ENCODE measurements at places on chromosomes 1 and 21.

DNA sequence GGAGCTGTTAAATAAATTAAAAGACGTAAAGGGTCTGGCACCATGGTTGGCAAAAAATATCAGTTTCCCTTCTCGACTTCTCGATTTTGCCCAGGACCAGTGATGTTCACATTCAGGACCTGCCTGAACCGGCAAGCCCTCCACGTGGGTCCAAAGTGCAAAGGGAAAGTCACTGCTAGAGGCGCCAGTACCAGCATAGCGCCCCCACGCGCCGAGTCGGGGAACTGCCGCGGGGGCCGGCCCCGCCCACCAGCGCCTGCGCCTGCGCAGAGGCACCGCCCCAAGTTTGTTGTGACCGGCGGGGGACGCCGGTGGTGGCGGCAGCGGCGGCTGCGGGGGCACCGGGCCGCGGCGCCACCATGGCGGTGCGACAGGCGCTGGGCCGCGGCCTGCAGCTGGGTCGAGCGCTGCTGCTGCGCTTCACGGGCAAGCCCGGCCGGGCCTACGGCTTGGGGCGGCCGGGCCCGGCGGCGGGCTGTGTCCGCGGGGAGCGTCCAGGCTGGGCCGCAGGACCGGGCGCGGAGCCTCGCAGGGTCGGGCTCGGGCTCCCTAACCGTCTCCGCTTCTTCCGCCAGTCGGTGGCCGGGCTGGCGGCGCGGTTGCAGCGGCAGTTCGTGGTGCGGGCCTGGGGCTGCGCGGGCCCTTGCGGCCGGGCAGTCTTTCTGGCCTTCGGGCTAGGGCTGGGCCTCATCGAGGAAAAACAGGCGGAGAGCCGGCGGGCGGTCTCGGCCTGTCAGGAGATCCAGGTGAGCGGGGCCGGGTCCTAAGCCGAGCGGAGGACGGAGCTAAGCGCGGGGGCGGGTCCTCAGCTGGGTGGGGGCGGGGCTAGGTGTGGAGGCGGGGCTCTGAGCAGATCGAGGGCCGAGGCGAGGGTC is at the start of gene PINK1:
TSS of gene PINK1 (plus strand) at position 269 of the 875 bp plus-strand sequence. CDS start at position 360, 91 bp downstream.
- DNase-seq: peak; percentile 76

DNA sequence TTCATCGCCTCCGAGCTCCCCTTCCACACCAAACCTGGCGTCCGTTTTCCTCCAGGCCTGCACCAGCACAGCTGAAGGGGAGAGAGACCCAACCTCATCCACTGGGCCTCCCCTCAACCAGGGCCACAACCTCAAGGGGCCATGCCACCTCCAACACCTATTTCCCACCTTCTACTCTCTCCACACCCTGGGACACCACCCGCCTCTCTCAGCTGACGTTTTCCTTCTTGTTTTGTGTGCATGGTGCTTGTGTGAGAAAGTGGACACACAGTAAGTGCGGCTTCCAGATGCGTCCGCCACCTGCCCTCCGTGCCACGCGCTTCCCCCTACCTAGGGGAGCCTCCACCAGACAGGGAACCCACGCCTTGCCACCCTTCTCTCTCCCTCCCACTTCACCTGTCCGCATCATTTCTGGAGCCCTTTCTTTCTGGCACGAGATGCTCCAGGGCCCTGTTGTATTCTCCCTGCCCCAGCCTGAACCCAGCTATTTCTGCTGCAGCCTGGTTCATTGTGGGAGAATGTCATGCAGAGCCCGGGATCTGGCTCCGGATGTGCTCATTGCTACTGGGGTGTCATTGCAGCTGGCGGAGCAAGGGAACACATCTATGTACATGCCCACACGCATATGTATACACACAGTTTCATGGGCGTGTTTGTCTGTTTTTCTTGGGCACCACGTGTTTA is 1.3 kb upstream of the GNB1 start:
- DNase-seq: no peak

DNA sequence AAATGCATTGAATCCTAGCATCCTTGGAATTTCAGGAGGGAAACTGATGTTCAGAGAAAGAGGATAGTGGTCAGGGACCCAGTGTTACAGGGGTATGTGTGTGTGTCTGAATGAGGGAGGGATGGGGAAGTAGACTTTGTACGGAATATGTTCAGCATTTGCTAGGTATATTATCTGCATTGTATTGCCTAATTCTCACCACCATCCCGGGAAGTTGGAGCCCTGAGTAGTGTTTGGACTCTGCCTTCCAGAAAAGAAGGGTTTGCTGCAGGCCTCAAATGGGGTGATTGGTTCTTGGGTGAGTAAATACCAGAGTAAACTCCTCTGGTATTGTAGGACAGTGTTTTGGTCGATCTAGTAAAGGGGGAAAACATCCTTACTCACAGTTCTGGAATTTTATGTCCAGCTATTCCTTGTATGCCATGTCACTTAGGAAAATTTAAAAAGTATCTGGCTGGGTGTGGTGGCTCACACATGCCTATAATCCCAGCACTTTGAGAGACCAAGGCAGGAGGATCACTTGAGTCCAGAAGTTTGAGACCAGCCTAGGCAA is 7.1 kb upstream of the ZNF496 start:
- no peak for DNase-seq

DNA sequence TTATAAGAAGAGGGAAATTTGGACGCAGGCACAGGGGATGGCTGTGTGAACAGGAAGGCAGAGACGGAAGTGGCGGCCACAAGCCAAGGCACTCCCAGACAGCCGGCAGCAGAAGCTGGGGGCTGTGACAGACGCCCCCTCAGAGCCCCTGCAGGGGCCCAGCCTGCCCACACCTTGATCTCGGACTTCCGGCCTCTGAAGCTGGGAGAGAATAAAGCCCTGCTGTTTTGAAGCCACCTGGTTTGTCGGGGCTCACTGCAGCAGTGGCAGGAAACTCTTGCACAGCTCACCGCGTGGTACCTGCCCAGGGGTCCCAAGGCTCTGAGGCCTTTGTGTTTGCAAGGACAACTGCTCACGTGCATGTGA is 13.7 kb downstream of the MEGF6 start:
- no peak for DNase-seq

- no peak for DNase-seq
Measured at GRCh38 chr21:29208044-29208681, 77.7 kb downstream of the MAP3K7CL start.

DNA sequence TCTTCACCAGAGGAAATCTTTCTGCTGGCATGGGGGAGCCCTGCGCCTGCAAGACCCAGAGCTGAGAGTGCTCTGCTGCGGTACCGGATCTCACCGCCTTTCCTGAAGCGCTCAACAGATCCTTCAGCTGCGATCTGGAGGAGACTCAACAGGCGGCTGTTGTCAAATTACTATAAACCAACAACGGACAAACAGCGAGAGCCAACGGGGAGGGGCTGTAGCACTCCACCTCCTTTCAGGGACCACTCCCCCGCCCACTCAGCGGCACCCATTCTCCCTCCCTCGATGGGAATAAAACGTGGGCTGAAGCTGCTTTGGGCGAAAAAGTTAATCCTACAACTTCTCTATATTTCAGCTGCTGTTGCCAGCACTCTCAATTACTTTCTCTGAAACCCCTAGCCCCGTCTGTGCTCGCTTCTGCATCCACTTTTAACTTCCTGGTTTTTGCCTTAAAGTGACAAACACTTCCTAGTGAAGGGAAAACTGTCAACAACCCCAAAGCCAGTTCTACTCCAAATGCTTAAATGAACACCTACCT is at the start of gene FMO5:
TSS of gene FMO5 (minus strand) at position 147 of the 538 bp plus-strand sequence. CDS start 310 bp downstream, outside the sequence.
- peak; percentile 17 for DNase-seq

GRCh38 chr1:24536391-24536840 is 19.5 kb upstream of the NCMAP start:
- DNase-seq: peak; percentile 36

- no peak for DNase-seq
Measured at GRCh38 chr1:52857443-52857842, 14.9 kb downstream of the ZYG11A start.

GRCh38 chr1:37478451-37478881 is 4.1 kb downstream of the ZC3H12A start:
- DNase-seq: peak; percentile 31

GRCh38 chr1:13922466-13923110 is 222.6 kb downstream of the PRDM2 start:
- no peak for DNase-seq

DNA sequence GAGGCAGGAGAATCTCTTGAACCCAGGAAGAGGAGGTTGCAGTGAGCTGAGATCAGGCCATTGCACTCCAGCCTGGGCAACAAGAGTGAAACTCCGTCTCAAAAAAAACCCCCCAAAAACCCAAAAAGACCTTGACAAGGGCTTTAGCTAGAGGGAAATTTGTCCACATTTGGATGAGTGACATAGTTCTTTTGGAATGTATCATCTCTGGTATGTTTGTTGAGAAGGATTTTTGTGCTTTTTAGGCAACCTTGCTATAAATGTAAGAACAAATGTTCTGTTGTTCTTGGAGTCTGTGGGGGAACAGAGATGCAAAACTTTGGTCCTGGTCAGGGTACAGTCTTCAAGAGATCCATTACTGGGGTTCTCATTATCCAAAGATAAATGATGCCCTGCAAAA is 28.9 kb downstream of the INAVA start:
- no peak for DNase-seq

DNA sequence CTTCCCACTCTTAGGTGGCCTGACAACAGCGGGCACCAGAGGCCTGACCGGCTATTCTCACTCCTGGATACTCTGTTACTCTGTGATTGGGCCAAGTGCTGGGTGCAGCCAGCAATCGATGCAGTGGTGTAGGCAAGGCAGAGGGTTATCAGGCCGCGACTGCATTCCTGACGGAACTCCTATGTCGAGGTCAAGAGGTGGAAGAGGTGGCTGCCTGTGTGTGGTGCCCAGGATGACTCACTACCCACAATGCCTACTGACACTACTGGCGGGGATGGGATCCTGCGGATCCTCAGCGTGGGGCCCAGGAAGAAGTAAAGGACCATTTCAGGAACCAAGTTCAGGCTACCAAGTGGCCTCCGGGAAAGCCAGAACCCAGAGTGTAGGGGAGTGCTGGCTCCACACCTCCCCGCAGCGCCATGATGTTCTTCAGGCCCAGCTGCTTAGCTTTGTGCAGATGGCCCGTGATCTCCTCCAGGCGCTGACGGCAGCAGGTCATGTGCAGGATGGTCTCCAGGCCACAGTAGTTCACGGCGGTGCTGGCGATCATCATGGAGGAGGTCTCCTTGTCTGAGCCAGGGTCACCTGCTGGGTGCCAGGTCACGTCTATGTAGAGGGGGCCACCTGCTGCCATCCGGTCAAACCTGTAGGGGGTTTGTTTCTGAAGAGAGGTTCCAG is 4.9 kb downstream of the MTHFR start:
- DNase-seq: no peak

- no peak for DNase-seq
Measured at GRCh38 chr1:176174108-176174507, 33.0 kb downstream of the COP1 start.

- DNase-seq: no peak
Measured at GRCh38 chr1:71245246-71245645, 164.4 kb upstream of the ZRANB2 start.

- no peak for DNase-seq
Measured at GRCh38 chr21:35824136-35824535, 236.2 kb downstream of the SETD4 start.

- DNase-seq: no peak
Measured at GRCh38 chr1:55781944-55782482, 566.8 kb upstream of the USP24 start.

DNA sequence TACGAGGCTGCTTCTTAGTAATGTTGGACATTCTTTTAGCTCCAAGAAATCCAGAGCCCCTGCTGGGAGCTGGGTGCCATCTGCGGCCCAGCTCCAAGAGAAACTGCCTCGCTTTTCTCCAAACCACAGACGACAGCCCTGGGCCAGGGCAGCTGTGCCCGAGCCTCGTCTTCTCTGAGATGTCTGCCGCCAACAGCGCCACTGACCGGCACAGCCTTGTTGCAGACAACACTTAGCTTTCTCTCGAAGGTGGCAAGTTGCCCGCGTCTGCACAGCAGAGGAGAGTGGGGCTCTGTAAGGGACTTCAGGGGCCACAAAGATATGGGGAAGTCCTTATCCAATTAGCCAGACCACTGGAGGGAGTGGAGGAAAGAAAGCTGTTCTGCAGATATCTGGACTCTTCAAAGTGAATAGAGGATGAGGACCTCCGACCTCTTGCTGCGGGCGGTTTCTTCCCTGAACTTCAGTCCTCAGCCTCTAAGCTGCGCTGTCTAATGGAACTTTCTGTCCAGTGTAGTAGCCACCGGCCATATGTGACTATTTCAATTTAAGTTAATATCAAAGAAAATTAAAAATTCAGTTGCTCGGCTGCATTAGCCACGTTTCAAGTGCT is 63.9 kb upstream of the DISP3 start:
- DNase-seq: no peak

- no peak for DNase-seq
Measured at GRCh38 chr1:110008971-110009565, 24.5 kb downstream of the AHCYL1 start.

DNA sequence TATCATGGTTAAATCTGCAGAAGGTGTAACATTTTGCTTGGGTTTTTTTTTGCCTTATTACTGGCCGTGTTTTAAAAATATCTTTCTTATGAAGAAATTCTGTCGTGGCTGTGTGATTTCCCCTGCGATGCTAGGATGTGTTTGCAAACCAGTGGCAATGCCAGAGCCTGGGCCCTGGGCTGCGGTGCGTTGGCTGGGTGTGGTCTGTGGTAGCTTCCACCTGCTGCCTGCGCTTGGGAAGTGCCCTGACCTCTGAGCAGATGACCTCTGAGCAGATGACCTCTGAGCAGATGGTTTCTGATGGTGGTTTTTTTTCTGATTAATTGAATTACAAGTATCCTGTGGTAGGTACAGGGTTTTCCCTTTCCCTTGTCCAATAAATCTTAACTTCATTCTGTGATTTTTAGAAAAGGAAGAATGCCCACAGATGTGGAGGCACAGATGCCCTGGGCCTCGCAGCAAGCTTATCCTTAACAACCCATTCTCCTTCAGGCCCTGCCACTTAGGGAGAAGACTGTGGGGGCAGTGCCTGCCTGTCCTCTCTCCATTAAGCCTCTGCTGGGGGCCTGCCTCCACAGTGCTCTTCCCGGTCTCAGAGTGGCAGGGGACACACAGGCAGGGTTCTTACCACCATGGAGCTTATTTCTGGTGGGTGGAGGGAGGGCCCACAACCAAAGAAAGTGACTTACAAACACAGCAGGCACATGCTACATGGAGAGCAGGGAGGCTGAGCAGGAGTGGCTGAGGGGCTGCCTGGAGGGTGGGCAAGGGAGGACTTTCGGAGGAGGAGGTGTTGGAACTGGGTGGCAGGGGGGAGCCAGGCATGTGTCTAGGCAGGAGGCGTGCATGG is 81.7 kb downstream of the PCBP3 start:
- DNase-seq: no peak

- no peak for DNase-seq
Measured at GRCh38 chr1:180854456-180854855, 58.2 kb upstream of the KIAA1614 start.

GRCh38 chr1:16260814-16261213 is 23.8 kb upstream of the CPLANE2 start:
- DNase-seq: no peak

- DNase-seq: no peak
Measured at GRCh38 chr1:206417774-206418614, 52.3 kb upstream of the IKBKE start.

DNA sequence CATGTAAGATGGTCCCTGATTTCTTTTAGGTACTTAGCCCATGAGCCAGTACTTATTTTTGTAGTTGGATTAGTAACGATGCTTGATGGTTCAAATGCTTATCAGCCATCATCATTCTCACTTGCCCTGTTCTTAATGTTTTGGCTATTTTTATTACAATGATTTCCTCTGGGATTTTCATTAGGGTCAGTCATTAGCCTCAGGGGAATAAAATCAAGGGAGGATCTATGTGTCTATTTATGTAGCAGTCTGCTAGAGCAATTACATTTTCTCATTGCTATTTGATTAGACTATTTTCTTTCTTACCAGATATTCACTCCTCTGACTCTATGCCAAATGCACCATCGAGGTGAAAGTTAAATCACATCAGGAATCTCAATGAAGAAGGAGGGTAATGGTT is 10.9 kb upstream of the CCT8 start:
- DNase-seq: no peak

Measured in stimulated activated CD8-positive, alpha-beta memory T cell treated with anti-CD3 and anti-CD28 coated beads, Interleukin-4, amount 100 ng/mL, for 1 hour (primary cell).